ENCODE measurements at places on chromosomes 16 and 17.

DNA sequence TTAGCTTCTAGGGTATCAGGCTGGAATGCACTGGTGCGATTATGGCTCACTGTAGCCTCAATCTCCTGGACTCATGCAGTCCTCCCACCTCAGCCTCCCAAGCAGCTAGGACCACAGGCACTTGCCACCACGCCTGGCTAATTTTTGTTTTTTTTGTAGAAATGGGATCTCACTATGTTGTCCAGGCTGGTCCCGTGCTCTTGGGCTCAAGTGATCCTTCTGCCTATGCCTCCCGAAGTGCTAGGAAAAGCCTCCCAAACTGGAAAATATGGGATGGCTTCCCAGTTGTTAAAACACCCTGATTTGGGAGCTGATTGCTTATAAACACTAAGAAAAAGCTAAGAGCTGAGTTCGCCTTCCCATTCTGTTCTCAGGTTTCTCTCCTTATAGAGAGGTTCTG lies 6.6 kb upstream of the ZNF263 start:
- no peak for DNase-seq

- no peak for DNase-seq
Measured at GRCh38 chr16:4160658-4161430, 44.6 kb upstream of the ADCY9 start.

GRCh38 chr17:32235588-32235987 lies 30.0 kb upstream of the RHBDL3 start:
- DNase-seq: no peak

DNA sequence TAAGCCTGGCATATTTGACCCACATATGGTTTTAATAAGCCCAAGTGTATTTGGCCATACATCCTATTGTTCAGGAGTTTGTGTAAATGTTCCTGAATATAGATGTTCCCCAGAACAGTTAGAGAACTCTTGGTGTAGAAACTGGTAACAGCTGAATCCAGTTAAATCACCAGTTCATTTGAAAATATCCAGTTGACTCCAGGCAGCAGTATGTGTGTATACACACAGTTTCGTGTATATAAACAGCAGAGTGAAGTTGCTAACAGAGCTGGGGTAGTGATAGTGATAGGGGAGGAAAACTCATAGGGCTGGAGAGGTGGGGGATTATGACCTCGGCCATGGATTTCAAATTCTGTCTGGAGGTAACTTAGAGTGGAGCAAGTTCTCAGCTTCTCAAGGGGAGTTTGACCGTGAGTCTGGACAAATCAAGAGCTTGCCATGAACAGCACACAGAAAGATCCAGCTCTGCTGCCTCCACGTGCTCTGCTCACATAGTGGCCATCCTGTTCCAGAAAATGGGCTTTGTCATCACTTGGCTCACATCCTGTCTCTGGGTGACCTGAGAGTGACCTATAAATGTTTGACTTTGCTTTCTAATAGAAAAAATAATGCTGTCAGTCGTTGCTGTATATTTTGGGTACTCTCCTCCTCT lies 30.6 kb upstream of the MMD start:
- DNase-seq: no peak

DNA sequence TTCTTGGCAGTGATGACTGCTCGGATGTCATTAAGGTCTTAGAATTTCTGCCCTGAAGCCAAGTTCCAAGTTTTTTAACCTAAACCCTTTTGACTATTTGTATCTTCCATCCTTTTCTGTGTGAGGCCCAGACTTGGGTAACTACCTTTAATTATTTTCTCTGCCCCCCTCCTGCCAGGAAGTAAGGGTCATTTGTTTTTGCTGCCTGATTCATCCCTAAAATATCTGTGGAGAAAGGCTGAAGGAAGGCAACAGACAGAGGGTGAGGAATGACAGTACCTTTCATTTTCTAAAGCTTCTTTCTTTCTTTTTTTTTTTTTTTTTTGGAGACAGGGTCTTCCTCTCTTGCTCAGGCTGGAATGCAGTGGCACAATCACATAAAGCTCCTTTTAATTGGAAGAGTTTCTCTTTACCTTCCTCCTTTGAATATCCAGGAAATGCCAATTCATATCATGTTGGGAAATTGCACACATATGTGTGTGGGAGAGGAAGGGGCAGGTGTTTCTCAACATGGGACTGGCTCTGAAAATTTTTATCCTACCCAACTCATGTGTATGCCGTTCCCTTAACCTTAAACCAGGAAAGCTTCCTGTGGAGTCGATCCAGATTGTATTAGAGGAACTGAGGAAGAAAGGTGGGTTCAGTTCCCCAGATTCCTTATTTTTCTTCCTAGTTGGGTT lies 957 bp downstream of the VPS25 start:
- no peak for DNase-seq

Data from right atrium auricular region (tissue), 2 donors.